ENCODE measurements at places on chromosomes 12 and 14. TPM values are rescaled to one million over a fixed set of nuclear protein-coding genes. Genes with fewer than 3 reads are reported as not detected.

- no peak for DNase-seq
Observed at GRCh38 chr12:121184984-121185889, 24.7 kb upstream of the P2RX4 start.

Gene PRIM1
- total RNA-seq = 4.0 TPM

Gene RGS6
- not detected for total RNA-seq

DNA sequence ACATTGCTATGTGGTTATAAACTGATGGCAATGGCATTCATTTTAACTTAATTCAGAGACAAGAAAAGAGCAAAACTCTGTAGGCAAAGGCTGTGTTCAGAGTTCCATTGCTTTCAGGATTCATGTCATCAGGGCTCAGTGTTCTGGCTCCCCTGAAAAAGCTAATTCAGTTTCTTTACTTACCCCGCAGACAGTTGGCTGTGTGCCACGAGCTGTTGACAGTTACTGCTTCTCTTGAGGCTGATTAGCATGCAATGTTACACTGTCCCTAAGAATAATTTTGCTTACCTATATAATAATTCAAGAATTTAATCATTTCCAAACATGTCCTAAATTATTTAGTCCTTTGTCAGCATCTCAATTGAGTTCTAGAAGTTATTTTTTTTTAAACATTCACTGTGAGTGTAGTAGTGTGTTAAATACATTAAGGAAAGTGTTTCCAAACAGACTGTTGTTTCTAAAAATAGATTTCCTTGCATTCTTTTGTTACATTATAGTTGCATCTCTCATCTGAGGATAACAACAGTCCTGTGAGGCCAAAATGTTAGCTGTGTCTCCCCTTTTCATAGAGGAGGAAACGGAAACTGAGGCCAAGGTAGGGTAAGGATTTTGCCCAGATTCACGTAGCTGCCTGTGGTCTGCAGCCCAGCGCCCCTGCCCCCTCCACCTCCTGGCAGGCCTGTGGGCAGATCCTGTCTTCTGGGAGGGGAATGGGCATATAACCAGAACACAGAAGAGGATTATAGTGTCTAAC is 98.6 kb downstream of the PELI2 start:
- no peak for DNase-seq

- DNase-seq = no peak
Observed at GRCh38 chr12:19301688-19302087, 137.6 kb upstream of the AEBP2 start.

GRCh38 chr14:103581954-103582703 is 19.4 kb downstream of the COA8 start:
- DNase-seq = no peak

Gene GLI1
- total RNA-seq = 0.19 TPM
